Heart right ventricle (tissue), 16 donors: ENCODE measurements at places on chromosomes 6 and 20. TPM values are rescaled to one million over a fixed set of nuclear protein-coding genes. Genes with fewer than 3 reads are reported as not detected.

NKAIN4 gene
- polyA plus RNA-seq = 0.04 TPM

DNA sequence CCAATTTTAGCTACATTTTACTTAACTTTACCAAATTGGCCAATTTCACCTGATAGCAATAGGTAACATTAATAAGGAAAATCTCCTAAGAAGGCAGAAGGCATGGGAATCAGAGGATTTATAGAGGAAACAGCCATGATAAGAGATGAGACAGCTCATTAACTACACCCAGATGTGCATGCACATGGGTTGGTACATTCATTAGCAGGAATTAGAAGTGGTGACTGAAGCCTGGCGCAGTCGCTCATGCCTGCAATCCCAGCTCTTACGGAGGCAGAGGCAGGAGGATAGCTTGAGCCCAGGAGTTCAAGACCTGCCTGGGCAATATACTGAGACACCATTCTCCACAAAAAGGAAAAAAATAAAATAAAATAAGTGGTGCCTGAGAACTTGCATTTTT lies 173.5 kb downstream of the COL9A1 start:
- H3K27me3 ChIP-seq = no peaks in the 10 kb centered on the region
- H3K4me3 ChIP-seq = no peak overlapping the region
- H3K36me3 ChIP-seq = no peaks in the 10 kb centered on the region
- no peak overlapping the region for H3K27ac ChIP-seq

- H3K27ac ChIP-seq = peak overlapping the region; percentile 88
- H3K36me3 ChIP-seq = no peaks in the 10 kb centered on the region
- peaks cover 46% of the 10 kb centered on the region for H3K4me1 ChIP-seq
These were observed 44.3 kb downstream of the TPD52L1 start for GRCh38 chr6:125197795-125198269.

DNA sequence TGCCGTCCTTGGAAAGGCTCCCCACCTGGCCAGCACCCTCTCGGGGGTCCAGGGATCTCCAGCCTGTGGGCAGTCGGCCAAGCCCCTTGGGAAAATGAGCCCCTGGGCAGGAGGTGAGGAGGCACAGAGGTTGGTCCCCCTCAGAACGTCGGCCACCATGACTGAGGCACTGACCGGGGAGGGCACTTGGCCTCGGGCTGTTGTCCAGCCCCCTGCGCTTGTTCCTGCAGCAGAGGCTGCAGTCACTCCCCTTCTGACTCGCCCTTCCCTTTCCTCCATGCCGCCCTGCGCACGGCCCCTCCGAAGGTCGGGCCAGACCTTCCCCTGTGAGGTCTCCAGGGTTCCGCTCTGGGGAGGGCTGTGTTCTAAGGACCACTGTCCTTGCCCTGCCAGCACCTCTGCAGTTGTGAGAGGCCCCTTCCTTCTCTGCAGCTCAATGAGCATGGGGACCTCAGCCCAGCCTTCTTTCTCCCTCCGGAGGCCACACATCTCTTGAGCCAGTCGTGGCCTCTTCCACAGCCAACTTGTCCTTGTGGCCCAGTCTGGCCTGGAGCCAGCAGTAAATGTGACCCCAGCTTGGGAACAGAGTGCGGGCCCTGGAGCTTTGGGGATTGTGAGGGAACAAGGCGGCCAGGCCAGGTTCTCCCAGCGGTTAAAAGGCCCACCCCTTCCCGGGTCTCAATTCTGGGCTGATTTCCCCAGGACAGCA lies 195.5 kb downstream of the DLL1 start:
- H3K27me3 ChIP-seq = no peaks in the 10 kb centered on the region
- peaks cover 28% of the 10 kb centered on the region for H3K4me1 ChIP-seq
- H3K36me3 ChIP-seq = no peaks in the 10 kb centered on the region
- DNase-seq = no peak
- H3K27ac ChIP-seq = no peak overlapping the region

DNA sequence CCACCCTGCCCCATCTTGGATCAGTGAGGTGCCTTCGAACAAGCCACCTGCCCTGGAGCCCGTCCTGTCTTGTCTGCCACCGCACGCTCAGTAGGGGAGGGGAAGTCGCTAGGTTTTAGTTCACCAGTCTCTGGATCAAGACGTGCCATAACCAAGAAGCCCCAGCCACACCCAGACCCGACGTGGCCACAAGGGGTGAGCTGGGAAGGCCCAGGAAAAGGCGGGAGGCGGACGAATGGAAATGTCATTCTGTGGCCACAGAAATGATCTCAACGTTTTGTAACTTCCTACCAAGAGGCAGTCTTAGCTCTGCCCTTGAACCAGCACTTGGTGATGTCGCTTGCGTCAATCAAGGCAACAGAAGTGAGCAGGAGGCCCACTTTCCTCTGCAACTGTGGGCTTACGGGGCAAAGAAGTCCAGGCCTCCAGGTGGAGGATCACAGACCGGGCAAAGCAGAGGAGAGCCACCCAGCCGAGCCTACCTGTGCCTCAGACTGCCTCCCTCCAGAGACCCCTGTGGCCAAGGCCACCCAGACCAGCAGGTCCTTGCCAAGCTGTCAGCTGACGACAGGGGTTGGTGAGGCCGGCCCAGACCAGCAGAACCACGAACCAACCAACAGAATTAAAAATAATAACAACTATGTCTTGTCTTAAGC lies 14.5 kb downstream of the GMEB2 start:
- H3K27me3 ChIP-seq = no peaks in the 10 kb centered on the region
- no peak overlapping the region for H3K4me3 ChIP-seq
- peaks cover 27% of the 10 kb centered on the region for H3K36me3 ChIP-seq
- H3K4me1 ChIP-seq = peaks cover 29% of the 10 kb centered on the region
- no peak for DNase-seq
- H3K27ac ChIP-seq = no peak overlapping the region

DNA sequence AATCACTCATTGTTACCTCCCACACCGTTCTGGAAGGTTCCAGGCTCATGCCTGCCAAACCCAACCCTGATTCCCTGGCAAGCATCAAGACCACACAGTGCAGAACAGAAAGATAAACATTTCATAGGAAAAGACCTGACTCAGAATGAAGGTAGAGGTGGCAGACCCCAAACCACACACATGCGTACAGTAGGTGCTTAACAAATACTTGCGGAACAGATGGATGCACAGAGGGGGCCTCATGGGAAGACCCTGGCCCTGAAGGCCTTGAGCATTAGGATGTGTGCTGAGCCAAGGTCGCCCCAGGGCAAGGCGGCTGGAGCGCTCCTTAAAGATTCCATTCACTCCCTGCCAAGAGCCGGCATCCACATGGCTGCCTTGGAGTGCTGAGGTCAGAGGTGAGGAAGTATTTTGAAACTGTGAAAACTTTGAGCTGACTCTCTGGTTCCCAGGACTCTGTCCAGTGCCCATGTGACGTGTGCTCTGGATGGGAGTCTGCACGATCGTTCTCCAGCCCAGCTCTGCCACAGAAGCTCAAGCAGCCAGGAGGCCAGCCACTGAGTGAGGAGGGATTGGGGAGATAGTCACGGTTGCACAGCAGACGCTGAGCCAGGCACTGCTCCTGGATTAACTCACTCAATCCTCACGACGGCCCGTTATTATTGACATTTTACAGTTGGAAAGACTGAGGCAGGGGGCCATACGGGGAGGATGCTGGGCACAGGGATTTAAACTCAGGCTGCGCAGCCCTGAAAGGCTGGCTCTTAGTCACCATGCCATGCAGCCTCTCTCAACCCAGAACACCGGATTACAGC lies 65.5 kb upstream of the AFDN start:
- H3K4me1 ChIP-seq = peaks cover 14% of the 10 kb centered on the region
- DNase-seq = peak; percentile 53
- no peaks in the 10 kb centered on the region for H3K36me3 ChIP-seq
- no peaks in the 10 kb centered on the region for H3K27me3 ChIP-seq
- H3K4me3 ChIP-seq = no peak overlapping the region
- H3K27ac ChIP-seq = no peak overlapping the region

C6orf52 gene
- polyA plus RNA-seq = 0.80 TPM

PRPF6 gene
- 48.4 TPM for polyA plus RNA-seq

RAB32 gene
- 10.5 TPM for polyA plus RNA-seq
